ENCODE measurements at places on chromosomes 16 and 17.
A peak's percentile ranks its signal among the peaks of the same experiment; 100 is the strongest.

GRCh38 chr17:63681530-63681929 is 18.4 kb downstream of the LIMD2 start:
- no peak for DNase-seq

DNA sequence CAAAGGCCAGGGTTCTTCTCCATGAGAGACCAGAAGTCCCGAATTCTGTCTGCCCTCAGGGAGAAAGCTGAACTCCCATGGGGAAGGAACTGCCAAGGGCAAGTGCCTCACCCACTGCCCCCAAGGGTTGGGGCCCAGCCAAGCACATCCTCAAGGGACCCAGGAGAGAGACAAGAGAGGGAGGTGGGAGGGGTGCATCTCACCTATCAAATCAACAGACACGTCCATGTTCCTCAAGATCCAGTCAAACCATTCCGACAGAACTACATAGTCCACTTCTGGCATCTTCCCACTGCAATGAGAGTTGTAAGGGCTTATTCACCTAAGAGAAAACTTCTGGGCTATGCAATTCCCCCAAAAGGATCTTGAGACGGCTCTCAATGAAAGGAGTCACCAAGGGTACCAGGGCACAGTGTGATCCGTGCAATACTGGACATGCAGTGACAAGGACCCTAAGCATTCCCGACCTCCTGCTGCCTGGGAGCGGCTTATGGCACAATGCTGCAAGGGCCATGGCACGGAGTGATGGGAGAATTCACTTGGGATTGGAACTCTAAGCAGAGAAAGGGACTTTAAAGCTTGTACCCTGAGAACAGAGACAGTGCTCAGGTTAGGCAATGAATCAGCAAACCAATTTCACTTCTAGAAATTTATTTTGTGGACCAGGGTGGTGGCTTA is 32.2 kb downstream of the TK2 start:
- no peak for DNase-seq

DNA sequence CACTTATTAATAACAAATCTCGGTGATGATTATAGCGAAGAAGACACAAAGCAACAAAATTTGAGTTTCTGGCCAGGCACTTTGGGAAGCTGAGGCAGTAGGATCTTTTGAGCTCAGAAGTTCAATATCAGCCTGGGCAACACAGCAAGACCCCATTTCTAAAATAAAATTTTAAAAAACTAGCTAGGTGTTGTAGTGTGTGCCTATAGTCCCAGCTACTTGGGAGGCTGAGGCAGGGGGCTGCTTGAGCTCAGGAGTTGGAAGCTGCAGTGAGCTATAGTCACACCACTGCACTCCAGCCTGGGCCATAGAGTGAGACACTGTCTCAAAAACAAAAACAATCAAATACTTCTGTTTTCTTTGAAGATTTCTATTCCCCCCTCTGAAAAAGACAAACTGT is 104.9 kb downstream of the SYCE1L start:
- DNase-seq = no peak

DNA sequence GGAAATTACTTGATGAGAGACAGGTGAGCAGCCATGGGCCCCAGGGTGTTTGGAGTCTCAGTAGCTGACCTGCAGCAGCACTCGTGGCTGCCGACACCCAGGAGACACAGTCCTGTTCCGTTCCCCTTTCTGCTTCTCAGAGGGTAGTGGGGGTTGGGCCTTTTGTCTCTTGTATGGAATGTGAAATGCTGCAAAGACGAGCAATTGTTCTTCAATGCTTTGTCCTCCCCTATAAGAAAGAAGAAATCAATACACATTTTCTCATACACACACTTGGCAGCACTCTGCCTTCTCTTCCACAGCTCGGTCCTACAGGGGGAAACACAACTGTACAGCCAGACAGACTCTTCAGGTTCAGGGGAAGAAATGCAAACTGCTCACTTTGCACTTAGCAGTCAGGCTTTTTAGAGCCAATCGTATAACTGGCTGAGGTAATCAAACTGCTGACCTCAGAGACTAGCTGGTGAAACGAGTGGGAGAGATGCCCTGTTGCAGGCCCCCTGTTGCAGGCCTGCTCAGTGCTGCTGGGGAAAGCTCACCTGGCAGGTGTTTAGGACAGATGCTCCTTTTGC is 96.7 kb downstream of the AATF start:
- no peak for DNase-seq

DNA sequence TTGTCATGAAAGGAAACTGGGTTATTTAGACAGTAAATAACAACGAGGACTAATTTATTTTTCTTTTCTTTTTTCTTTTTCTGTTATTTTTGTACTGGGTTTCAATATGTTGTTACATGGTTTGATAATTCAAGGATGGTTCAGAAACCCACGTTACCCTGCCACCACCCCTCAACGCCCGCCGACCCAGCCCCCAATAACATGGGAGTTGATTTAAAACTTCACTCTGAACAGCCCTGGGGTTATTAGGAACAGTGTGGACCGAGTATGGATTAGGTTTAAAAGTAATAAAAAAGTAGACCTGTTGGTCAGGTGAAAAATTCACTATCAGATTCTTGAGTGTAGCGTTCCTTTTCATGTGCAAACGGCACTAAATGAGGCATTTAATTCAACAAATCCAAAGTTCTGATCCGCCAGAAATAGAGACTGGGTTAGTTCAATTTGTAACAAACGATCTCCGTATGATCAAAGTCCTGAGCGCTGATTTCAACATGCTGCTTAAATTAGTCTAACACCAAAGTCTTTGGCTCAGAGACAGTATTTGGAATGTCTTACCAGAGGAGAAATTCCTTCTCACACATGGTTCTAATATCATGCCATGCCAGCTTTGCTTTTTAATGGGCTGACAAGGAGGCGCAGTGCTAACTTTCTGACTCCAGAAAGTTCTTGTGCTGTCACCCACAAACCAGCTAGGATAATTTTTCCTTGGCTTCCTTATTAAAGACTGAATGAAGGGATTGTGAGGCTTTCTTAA is 173.1 kb upstream of the IRX3 start:
- no peak for DNase-seq

DNA sequence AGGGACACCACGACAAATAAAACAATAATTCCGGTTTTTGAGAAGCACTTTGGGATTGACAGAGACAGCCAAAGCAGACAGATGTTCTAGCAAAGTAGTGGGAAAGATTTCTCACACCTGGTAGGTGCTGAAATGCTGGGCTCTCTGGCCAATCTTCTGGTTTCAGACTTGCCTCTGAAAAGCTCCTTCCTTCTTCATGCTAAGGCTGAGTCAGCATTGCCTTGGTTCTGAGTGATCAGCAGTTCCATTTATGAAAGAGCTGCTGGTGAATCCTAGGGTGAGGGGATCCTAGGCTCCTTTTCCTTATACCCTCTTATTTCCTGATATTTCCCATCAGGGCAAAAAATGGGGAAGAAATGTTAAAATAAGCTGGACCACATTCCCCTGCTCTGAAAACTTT is 268.7 kb upstream of the SALL1 start:
- no peak for DNase-seq

- DNase-seq = no peak
These were observed 1.7 kb upstream of the SOX15 start for GRCh38 chr17:7591596-7591995.

DNA sequence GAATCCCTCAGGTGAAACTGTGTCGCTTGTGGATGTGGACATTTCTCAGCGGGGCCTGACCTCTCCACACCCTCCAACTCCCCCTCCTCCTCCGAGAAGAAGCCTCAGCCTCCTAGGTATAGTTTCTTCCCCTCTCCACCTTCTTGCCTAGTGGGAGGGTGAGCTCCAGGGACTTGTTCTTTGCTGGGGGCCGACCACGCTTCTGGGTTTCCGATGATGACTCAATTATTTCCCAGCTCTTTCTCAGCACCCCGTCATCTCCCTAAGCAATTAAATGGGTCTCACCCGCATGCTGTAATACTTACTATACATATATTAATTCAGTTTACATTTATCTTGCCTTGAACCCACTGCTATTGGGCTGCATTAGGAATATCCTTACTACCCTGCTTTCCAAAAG is 13.1 kb downstream of the SOCS7 start:
- DNase-seq = no peak

- DNase-seq = no peak
These were observed 8.3 kb upstream of the SPNS3 start for GRCh38 chr17:4425398-4425797.

DNA sequence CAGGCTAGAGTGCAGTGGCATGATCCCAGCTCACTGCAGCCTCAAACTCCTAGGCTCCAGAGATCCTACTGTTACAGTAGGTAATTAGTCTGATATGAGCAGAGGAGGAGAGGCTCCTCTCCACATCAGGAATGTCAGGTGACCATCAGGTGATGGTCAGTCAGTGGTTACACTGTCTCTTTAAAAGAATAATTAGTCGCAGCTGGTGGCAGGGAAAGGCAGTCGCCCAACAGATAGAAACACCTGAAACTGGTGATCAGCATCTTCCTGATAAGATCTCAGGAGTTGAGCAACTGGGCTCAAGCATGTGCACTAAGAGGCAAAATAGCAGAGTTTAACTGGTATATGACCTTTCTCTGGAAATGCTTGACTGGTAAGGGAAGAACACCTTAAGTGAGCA is 21.5 kb upstream of the ABCA5 start:
- no peak for DNase-seq

- DNase-seq = peak; percentile 41
These were observed 441 bp downstream of the VASN start for GRCh38 chr16:4372001-4372577.

GRCh38 chr17:67629971-67630320 is 87.8 kb upstream of the NOL11 start:
- no peak for DNase-seq

DNA sequence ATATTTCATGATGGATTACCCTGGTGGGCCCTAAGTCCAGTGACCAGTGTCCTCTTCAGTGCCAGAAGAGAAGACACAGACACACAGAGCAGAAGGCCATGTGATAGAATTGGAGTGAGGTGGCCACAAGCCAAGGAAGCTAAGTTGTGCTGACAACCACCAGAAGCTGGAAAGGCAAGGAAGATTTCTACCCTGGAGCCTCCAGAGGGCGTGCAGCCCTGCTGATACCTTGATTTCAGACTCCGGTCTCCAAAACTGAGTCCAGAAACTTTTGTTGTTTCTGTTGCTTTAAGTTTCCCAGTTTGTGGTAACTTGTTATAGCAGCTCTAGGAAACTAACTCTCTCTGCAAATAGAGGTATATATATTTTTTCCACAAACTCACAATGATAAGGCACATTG is 396.6 kb upstream of the ASIC2 start:
- DNase-seq = no peak

DNA sequence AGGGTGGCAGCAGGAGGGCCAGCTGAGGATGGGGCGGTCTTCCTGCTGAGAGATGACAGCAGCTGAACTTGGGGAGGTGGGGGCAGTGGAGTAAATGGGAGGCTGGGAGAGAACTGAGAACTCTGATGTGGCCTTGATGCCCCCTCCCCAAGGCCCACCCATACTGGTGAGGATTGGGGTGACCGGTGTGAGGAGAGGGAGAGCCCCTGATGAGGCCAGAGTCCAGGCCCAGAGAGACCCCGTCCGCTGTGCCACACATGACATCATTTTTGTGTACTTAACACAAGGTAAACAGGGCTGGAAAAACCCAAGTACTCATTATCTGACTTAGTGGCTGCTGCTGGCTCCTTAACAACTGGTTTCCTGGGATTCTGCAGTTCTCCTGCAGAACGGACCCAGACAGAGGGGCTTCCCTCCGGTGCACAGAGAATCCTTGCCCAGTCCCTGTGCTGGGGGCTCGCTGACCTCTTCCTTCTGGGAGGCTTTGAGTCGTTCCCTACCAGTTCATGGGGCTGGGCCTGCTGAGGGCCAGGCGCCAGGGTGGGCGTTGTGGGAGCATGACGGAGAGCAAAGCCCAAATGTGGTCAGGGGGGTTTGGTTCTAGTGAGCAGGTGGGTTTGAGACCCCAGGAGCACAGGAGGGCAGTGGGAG is 207.6 kb downstream of the RAB11FIP4 start:
- no peak for DNase-seq

DNA sequence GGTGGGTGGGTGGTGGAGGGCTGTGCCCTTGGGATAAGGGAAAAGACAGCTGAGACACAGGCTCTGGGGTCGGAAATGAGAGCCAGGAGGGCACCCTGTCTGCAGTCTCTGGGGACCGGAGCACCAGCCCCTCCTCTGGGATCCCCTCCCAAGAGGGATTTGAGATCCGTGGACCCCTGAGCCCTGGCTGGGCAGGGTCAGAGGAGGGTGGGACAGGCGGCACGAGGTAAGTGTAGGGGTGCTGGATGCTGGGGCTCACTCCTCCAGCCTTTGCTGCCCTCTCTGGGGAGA is 425 bp downstream of the SGSH start:
- no peak for DNase-seq

DNA sequence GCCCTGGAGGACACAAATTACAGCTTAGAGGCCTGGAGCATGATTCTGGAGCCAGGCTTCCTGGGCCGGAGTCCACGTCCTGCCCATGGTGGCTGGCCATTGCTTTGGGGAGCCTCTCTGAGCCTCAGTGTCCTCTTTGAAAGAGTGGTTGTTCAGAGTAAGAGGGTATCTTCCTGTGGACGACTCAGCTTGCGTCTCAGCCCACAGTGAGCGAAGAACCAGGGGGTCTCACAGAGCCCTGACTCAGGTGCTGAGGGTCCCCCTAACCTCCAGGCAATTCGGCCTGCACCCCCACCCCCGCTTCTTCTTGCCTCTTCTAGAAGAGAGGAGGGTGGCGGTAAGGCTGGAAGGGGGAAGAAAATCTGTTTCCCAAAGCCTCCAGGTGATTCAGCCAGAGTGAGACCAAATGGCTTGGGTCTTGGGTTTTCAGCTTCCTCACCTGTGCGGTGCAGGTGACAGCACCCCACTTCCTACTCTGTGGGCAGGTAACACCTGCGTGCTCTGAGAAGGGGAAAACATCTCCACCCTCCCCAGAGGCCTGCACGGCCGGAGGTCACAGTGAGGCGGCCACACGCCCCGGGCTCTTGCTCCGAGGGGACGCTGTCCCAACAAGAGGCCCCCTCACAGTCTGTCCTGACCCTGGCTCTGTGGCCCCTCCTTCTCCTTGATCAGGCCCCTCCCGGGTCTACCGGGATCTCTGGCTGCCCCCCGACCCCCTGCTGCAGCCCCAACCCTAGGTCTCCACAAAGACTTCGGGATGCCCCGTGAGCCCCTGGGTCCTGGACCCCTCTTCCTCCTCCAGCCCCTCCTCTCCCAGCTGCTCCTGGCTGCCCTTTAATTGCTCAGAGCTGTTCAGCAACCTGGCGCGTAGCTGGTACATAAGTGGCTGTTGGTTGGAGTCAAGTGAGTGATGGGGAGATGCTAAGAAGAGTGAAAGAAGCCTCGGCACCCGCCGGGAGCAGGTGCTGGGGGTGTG is 119.2 kb downstream of the METRNL start:
- DNase-seq = no peak

GRCh38 chr17:58052945-58053715 is 30.1 kb upstream of the DYNLL2 start:
- DNase-seq = no peak
